ENCODE measurements at places on chromosomes 7 and 10.

- no peak for DNase-seq
Observed at GRCh38 chr10:111186358-111186757, 109.5 kb downstream of the ADRA2A start.

DNA sequence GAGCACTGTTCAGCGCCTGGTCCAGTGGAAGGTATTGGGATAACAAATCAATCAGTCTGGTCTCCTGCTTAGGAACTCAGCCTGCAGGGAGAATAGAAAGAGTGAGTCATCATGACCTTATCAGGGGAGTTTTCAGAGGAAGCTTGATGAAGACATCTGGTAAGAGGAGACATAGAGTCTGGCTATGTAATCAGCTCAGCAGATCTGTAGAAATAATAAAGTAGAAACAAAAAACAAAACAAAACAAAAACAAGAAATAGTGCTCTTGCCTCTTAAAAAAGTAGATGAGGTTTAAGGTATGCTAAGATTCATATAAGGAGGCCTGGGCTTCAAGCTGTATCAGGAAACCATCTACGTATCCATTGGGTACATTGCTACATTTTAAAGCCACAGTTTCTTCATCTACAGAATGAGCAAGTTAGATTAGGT is 14.4 kb downstream of the TAS2R41 start:
- DNase-seq: peak; percentile 77

DNA sequence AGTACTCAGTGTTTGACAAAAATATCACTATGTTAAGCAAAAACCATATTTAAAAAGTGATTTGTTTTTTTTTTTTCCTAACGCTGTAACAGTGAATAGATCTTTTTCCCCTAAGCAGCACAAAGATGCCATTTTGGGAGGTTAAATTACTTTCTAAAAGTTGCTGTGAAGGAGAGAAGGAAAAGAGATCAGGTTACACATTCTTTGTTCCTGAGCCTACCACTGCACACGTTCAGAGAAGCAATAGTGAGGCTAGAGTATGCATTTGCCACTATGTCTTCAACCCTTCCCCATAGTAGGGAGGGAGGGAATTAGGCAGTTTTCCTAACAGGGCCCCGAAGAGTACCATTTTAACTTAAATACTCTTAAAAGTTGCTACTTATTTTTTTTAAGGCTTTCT is 38.9 kb downstream of the BMPR1A start:
- DNase-seq: peak; percentile 63

DNA sequence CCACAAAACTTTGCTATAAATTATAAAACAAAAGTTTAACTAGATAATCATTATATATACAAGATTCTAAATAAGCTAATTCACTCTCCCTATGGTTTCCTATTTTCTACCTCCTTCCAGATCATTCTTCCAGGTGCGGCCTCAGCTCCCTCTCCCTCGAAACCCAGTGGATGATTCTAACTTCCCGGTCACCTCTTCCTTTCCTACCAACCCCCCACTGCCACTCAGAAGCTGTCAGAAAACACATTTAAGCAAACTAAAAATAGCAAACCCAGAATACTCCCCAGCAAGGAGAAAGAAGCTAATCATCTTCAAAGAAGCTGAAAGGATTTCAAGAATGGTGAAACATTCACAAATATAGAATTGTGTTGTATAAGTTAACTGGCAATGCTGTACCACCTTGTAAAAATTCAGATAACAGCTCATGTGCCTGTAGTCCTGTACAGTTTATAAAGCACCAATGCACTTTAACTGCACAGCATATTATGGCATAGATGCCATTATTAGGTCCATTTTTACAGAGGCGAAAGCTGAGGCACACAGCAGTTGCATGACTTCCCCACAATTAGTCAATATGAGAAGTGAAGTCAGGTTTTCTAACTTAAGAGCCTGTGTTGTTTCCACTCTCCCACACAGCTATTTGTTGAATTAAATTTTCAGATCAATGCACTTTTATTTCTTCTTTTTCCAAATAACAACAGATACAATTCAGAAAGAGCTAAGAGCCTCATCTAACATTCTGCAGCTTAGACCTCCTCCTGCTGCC is 13.7 kb upstream of the DNTT start:
- DNase-seq: no peak

DNA sequence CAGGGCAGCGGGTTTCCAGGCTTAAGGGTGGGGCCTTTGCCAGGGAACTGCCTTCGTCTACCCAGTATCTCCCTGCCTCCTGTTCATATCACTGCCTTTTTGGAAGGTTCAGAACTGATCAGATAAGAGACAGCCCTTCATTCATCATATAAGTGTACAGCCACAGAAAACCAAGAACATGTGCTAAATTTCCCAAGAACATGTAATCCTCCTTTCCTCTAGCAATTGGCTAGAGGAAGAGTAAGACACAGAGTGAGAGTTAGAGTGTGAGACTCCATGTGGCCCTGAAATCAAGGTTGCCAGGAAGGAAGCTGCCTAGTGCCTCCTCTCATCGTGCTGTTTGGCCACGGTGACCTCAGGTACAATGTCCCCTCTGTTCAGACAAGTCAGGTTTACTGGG is 770.9 kb downstream of the TNS3 start:
- DNase-seq: no peak

DNA sequence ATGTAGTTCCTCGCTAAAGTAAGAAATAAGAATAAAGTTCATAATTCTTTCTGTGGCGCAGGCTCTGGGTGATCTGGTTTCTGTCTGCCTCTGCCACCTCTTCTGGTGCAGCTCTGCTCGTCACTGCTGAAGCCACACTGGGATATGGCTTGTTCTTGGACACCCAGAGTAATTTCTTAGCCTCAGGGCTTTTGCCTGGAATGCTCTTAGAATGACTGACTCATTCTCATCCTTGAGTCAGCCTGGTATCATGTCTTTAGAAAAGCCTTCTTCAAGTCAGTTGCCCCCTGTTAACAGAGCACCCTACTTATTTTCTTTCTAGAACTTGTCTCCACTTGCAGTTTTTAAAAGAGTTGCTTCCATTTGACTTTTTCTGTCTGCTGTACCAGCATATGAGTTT is 2.0 kb downstream of the ZSCAN25 start:
- peak; percentile 96 for DNase-seq

DNA sequence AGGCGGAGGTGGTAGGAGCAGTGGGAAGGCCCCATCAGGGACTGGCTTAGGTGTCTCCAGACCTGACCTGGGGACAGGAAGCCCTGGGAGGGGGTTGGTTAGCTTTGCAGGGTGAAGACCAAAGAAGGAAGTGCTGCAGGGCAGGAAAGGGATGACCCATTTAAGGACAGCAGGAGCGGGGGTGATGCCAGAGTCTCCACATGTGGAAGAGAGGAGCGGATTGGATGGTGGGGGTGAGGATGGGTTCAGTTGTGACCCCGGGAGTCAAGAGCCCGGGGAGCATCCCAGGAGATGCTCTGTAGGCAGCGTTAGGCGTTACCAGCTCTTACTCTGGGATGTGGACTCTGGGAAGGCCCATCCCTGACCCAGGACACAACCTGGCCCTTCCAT is 3.1 kb upstream of the LDB3 start:
- DNase-seq: no peak

GRCh38 chr7:52311886-52312285 is 723.5 kb upstream of the POM121L12 start:
- DNase-seq: no peak

- no peak for DNase-seq
Observed at GRCh38 chr7:127738859-127739258, 86.9 kb downstream of the SND1 start.

DNA sequence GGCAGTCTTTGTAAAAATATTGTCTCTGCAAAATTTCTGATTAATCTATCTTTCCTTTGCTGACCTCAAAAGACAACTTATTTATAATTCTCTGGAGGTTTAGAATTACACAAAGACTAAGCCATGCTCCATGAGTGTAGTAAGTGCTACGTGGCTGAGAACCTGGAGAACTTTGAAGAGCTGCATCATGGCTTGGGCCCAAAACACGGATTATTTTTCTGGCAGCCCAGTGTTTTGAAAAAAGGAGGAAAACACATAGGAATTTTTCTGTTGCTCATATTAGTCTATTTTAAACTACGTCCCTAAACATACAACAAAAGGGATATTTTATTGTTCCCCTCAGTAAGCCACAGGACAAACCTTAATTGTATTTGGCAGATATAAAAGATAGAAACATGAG is 360.7 kb upstream of the MYO3A start:
- DNase-seq: no peak

GRCh38 chr7:15490291-15490690 is 71.5 kb downstream of the AGMO start:
- DNase-seq: no peak

- DNase-seq: no peak
Observed at GRCh38 chr10:128990986-128991385, 476.1 kb upstream of the MGMT start.

DNA sequence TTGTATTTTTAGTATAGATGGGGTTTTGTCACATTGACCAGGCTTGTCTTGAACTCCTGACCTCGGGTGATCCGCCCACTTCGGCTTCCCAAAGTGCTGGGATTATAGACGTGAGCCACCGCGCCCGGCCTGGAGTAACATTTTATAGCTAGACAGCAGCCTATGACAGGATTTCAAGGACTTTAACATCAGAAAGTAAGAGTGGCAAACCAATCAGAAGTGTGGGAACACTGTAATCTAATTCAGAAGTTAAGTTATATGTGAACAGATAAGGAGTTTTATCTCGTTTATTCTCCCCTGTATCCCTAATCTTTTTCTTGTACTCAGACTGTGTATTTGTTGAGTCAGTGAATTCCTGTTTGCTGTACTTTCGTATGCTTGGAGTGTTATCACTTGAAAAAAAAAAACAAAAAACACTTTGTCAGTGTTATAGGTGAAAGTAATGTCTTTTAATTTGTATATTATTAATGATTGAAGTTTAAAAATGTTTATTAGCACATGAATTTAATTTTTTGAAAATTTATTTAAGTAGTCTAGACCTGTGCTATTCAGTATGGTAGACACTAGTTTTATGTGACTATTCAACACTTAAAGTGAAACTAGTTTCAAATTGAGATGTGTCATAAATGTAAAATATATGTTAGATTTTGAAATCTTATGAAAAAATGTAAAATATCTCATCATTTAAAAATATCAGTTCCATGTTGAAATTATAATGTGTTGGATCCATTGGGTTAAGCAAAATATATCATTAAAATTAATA is 38.6 kb downstream of the RSBN1L start:
- no peak for DNase-seq

DNA sequence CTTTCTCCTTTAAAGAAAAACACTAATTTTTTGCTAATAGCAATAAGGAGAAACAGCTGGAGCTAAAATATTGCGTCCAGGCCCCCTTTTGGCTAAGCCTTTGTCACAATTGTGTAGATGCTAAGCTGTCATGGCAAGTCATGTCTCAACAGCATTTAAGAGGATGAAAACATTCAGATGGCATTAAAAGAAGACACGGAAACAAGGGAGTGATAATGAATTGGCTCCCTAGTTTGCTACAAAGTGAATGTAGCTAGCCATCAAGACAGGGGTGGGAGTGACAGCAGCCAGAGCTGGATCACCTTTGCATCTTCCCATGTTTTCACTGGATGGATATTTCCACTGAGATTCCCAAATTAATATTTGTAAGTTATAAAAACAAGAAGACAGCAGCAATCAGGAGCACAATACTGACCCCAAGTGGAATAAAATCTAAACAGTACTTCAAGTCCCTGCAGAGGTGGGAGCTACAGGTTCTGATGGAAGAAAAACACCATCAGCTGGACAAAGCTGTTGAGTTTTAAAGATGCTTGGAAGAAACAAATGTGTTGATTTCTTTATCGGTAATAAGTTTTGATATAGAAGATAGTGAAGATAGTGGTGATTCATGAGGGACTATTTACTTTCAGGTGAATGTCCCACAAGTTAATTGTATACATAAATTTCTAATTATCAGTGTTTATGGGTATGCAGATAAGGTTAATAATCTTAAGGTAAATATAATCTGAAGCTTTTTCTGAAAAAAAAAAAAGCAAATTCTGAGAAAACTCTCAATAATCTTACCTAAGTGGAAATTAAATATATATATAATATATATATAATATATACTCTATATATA is 129.4 kb downstream of the SLC16A9 start:
- DNase-seq: no peak

DNA sequence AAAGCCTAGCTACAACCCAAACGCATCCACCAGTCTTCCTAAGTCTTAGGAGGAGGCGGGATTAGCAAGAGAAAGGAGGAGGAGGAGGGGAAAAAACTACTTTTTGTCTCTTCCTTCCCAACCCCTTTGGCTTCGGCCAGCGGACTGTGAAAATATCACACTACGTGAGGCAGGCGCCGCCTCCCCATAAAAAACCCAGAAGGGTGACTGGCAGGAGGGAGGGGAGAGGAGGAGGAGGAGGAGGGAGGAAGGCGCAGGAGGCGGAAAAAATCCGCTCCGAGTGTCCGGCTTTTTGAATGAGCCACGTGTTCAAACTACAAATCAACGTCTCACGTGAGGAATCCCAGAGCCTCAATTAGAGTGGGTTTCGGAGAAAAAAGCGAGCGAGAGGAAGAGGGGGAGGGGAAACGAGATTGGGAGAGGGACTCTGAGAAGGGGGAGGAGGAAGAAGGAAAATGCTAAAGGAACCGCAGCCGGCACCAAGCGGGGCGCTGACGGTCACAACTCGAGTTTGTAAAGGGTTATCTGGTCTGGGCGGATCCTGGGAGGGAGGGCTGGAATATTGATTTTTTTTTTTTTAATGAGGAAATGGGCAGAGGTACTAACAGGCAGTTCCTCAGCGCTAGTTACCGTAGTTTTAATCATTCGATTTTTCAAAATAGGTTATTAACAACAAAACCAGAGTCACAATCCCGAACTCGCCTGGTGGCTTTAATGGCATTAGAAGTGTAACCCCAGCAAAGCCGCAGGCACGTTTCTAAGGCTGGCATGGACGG is at the start of gene IGF2BP3:
TSS of gene IGF2BP3 (minus strand) at position 162 of the 776 bp plus-strand sequence. CDS start 381 bp downstream, outside the sequence.
- peak; percentile 96 for DNase-seq

DNA sequence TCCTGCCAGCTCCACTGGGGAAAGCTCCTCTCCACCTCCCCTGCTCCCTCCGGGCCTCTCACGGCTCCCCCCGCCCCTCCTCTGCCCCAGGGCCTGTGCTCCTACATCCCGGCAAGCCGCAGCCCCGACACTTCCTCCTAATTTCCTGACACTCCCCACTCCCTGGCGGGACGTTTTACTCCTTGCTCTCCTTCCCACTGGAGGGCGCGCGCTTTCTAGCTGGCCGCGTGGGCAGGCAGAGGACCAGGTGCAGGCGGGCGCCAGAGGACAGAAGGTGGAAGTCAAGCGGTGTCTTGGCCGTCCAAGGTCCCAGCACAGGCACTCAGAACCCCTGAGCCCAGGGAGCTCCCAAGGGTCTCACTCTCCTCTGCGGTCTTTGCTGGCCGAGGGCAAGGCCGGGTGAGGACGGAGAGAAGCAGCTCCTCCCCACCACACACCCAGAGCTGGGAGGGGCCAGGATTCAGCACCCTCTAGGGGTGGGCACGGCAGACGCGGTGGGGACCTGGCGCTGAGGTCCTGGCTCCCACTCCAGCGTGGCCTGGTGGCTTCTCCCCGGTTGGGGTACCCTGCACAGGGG is 19.1 kb downstream of the ADAM8 start:
- peak; percentile 82 for DNase-seq

DNA sequence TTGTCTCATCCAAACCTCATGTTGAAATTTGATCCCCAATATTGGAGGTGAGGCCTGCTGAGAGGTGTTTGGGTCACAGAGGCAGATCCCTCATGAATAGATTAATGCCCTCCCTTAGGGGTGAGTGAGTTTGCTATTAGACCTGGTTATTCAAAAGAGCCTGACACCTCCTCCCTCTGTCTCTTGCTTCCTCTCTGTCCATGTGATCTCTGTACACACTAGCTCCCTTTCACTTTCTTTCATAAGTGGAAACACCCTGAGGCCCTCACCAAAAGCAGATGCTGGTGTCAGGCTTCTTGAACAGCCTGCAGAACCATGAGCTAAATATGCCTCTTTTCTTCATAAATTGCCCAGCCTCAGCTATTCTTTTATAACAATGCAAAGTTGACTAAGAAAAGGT is 447.1 kb downstream of the MDFIC start:
- DNase-seq: no peak

GRCh38 chr10:106957823-106958588 is 206.5 kb downstream of the SORCS1 start:
- DNase-seq: no peak

Measured in islet precursor cell (in vitro differentiated cells).